Stimulated activated CD8-positive, alpha-beta memory T cell treated with anti-CD3 and anti-CD28 coated beads, Interleukin-4, amount 100 ng/mL, for 4 hours (primary cell): ENCODE measurements at places on chromosomes 11 and 22.
A peak's percentile ranks its signal among the peaks of the same experiment; 100 is the strongest.

GRCh38 chr11:60783141-60783484, 2.0 kb upstream of the MS4A10 start:
- no peak for DNase-seq

DNA sequence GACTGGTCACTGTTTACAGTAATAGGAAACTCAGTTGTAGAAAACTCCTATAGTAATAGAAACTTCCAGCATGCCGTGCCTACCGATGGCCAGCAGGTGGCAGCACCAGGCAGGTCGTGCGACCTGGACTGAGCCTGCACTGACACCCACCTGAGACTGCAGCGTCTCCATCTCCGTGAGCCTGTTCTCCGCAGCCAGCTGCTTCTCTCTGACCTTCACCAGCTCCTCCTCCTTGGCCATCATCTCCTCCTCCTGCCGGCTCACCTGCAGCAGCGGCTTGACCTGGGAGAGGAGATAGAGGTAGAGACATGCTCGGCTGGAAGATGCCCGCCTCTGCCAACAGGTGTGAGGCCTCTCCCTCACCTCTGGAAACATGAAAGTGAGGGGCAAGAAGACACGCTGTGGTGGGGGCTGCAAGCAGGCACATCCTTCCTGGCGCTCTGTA, 48.5 kb downstream of the APOL1 start:
- DNase-seq: peak; percentile 84

- no peak for DNase-seq
These were observed 322.5 kb downstream of the NTM start for GRCh38 chr11:131692961-131693360.

DNA sequence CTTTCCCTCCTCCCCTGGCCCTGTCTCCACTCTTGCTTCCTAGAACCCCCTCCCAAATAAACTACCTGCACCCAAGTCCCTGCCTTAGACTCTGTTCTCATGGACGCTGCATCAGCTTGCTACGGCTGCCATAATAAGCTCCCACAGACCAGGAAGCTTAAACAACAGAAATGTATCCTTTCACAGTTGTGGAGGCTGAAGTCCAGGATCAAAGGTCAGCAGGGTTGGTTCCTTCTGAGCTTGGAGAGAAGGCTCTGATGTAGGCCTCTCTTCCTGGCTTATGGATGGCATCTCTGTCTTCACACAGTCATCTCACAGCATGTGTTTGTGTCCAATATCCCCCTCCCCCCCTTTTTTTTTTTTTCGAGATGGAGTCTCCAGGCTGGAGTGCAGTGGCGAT, 23.4 kb downstream of the CBX7 start:
- no peak for DNase-seq

DNA sequence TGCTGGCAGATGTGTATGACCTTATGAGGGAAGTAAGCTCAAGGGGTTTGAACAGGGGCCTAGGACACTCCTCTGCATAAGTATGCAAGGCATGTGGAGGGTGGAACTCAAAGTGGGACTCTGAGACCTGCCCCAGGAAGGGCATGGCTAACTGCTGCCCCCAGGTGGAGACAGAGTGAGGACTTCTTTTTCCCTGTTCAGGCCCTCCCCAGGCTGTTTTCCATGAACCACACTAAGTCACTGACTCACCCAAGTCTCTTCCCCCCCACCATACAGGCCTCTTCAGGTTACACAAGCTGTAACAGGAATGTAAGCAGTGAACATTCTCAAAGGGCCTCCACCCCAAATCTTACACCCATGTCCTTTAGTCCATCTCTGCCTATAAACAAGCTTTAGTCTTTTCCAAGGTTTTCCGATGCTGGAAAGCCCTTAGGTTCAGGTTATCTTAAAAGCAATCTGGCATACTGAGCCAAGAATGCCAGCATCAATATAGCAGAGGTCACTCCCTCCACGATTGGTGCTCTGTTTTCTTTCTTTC, 13.1 kb downstream of the EEF1G start:
- peak; percentile 67 for DNase-seq

- no peak for DNase-seq
These were observed 44.3 kb downstream of the POLD3 start for GRCh38 chr11:74636630-74637184.

DNA sequence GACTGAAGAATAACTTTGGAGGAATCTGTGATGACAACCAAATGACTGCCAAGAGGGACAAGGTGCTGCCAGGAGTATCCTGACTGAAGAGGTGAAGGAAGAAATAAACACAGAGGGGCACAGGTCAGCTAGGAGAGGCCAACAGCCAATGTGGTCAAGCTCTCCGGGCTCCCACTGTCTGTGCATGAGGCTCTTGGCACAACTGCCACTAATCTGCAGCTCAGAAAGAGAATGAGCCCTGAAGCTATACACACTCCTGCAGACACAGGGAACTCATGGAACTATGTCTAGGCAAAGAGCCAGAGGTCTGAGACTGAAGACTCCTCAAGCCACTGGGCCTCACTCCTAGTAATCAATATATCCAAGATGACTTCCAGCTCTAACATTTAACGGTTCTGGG, 7.0 kb downstream of the THRSP start:
- DNase-seq: no peak

GRCh38 chr11:118914178-118914918, 11.4 kb downstream of the BCL9L start:
- no peak for DNase-seq

DNA sequence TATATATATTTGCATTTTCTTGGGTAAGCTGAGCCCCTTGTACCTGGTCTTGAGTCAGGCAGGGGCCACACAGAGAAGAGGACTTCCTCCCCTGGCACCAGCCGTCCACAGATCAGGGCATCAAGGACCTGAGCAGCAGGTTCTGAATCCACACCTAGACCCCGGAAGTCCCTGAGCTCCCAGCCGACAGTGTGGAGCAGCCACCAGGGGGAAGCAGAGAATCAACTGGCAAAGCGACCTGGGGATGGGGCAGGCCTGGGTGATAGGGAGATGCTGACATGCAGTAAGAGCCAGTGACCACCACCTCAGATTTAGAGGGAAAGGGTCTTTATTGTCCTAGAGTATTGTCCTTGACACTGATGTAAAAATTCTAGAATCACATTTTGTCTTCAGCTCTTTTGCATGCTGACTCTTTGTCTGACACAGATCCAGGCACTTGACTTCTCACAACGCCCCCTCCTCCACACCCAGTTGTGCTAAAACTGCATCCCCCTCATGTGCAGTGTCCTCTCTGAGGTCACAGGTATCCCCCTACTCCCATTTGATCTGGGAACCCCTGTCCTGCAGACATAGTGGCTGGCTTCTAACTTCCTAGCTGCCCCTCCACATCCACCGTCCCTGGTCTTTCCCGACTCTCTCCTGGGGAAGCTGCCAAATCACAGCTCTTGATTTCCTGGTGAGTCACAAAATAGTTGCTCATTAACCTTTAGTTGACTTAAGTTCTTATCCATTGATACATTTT, 109.3 kb downstream of the GGTLC2 start:
- DNase-seq: peak; percentile 61

GRCh38 chr11:72848846-72849466, 34.7 kb downstream of the ATG16L2 start:
- peak; percentile 10 for DNase-seq

- DNase-seq: no peak
These were observed 106.3 kb downstream of the MPPED2 start for GRCh38 chr11:30479899-30480298.

GRCh38 chr11:90556606-90557005, 333.8 kb upstream of the CHORDC1 start:
- DNase-seq: no peak

DNA sequence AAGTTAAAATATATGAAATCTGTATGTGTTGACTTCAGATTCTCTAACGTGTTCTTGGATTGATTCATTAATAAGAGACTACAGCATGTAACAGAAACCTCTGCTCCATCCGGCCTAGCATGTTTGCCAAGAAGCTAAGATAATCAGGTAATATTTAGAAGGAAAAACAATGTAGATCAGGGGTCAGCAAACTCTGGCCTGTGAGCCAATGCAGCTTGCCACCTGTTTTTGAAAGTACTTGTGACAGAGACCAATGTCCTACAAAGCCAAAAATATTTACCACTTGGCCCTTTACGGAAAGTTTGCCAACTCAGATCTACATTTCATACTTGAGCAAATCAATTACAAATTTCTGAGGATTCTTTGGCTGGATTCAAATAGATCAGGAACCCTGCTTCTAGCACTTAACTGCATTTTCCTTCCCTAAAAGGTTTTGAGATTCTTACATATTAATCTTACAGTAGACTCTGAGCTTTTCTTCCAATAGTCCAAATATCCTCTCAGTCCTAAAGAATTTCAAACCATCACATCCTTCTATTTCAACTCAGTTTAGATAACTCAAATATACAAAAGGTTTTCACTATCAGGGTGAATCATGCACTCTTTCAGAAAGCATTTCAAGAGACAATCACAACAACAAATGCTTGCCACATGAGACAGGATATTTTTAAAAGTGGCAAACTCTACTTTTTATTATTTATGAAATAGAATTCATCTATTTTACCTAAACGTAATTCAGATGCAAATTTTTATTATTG, 29.5 kb downstream of the APOL5 start:
- no peak for DNase-seq

- no peak for DNase-seq
These were observed 68.2 kb upstream of the BMAL1 start for GRCh38 chr11:13209379-13209778.

GRCh38 chr11:17543574-17544180, 539 bp downstream of the USH1C start:
- no peak for DNase-seq

DNA sequence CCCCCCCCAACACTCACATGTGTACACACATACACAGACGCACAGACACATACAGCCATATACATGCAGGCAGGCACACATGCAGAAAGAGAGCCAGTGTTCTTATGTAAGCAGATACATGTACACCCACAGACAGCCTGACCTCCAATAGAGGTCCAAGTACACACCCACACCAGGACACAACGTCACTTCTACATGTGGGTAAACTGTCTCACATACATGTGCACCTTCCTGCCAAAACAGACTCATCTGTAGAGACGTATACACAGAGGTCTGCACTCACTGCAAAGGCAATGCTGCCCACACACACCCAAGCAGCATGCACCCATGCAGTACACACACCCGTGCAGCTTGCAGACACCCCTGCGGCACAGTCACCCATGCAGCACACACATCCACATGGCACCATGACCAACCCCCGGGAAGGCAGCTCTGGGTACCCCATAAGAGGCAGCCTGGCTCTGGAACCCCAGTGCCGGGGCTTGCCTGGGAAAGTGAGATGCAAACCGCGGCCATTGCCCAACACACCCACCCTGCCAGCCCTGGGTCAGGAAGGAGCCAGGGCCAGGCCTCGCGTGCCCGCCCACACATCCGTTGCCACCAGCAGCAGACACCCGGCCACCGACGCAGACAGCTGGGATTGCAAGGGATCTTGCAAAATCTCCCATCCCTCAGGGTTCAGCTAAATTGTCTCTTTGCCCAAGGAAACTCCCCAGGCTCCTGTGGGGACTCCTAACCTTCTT, 10.1 kb downstream of the CASTOR1 start:
- DNase-seq: no peak

DNA sequence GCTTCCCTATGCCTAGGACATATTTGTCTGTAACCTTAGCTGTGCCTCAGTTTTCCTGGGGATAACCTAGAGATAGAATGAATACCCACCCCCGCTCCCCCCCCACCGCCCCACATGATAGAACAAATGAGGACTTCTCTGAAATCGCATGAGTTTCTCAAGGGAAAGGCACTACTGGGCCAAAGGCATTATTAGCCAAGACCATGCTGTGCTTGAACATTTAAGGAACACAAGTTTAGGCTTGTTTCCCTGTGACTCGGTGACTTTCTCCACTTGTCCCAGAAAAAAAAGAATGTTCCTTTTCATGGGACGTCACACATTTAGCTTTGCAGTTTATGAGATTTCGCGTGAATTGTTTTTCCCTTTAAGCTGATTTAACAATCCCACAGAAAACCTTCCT, 51.4 kb upstream of the CRTAM start:
- DNase-seq: no peak
